Activated T-helper 1 cell treated with anti-CD3 and anti-CD28 coated beads, Interleukin-12 subunit alpha, Interleukin-12 subunit beta, Interleukin-2, Interleukin-4 antibody, amounts not matched to agents 30 ng/mL and 10 ng/mL and 1 ng/mL, durations not matched to agents 14 hours and 24 hours and 36 hours (primary cell): ENCODE measurements at places on chromosomes 5 and 9. TPM values are rescaled to one million over a fixed set of nuclear protein-coding genes. Genes with fewer than 3 reads are reported as not detected.

- H3K27ac ChIP-seq = no peak overlapping the region
- H3K4me3 ChIP-seq = no peak overlapping the region
- H3K27me3 ChIP-seq = no peaks in the 10 kb centered on the region
- H3K4me1 ChIP-seq = peaks cover 20% of the 10 kb centered on the region
- DNase-seq = no peak
Measured at GRCh38 chr9:136531186-136531903, 14.5 kb downstream of the NOTCH1 start.

DNA sequence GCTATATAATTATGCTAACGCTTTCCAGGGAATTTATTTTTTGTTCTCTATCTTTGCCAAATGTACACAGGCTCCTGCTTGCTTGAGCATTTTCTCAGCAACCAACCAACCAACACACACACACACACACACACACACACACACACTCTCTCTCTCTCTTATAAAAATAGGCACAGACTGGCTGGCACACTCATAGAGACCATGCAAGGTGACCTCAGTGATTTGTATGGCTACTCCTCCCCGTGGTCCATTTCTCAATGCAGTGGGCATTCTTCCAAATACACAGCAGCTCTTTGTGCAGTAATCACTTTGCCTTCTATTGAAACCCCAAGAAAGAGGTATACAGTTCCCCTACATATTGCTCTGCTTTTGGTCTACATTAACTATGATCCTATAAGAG lies 416.0 kb downstream of the MAN2A1 start:
- peaks cover 1% of the 10 kb centered on the region for H3K36me3 ChIP-seq
- no peak overlapping the region for H3K4me3 ChIP-seq
- peaks cover 49% of the 10 kb centered on the region for H3K4me1 ChIP-seq

- no peak for DNase-seq
- H3K4me3 ChIP-seq = no peak overlapping the region
Measured at GRCh38 chr9:136985853-136986252, 3.1 kb downstream of the LCNL1 start.

GRCh38 chr5:147234239-147234824 lies 494 bp upstream of the STK32A start:
- H3K36me3 ChIP-seq = no peaks in the 10 kb centered on the region
- H3K4me3 ChIP-seq = no peak overlapping the region
- no peak overlapping the region for H3K27ac ChIP-seq

DNA sequence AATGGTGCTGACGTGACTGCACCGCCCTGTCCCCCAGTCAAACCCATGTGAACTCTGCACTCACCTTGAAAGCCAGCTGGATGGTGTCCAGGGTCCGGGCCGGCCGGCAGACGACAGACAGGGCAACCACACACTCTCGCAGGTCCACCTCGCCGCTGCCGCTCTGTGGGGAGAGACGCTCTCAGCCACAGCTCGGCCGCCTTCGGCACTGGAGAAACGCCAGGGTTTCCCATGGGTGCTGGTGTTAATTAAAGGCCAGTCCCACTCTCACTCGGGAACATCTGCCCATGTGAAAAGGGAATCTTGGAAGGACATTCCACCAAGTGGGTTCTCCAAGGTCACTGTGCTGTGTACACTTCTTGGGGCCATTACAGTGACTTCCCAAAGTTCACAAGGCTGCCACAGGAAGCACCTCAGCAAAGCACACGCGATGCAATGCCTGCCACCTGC lies 25.5 kb upstream of the SLC6A3 start:
- H3K4me3 ChIP-seq = no peak overlapping the region
- no peak overlapping the region for H3K27ac ChIP-seq
- no peaks in the 10 kb centered on the region for H3K27me3 ChIP-seq
- no peak for DNase-seq
- H3K36me3 ChIP-seq = peaks cover 11% of the 10 kb centered on the region

RNF38 gene
- total RNA-seq = 31.5 and 35.0 TPM in 2 replicates
